Activated CD8-positive, alpha-beta memory T cell treated with anti-CD3 and anti-CD28 coated beads for 4 hours (primary cell): ENCODE measurements at places on chromosomes 5 and 9.

DNA sequence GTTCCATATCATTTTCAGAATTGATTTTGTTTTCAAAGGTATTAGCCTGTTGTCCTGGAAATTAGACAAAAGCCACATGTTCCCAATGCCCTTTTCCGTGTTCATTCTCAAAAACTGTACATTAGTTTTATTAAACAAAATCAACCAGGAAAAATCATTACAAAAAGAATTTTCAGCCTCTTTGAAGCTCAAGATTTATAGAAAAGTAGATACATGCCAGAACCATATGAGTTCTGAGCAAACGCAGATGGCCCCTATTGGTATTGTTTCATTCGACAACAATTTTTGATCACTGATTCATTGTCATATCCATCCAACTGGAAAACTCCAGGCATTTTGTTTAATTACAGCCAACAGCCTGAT, 148.5 kb upstream of the GRAMD2B start:
- no peak for DNase-seq

- DNase-seq, result no peak
Measured at GRCh38 chr9:133119846-133120500, 1.1 kb downstream of the RALGDS start.

GRCh38 chr9:91148306-91148705, 213.4 kb downstream of the AUH start:
- DNase-seq, result no peak

DNA sequence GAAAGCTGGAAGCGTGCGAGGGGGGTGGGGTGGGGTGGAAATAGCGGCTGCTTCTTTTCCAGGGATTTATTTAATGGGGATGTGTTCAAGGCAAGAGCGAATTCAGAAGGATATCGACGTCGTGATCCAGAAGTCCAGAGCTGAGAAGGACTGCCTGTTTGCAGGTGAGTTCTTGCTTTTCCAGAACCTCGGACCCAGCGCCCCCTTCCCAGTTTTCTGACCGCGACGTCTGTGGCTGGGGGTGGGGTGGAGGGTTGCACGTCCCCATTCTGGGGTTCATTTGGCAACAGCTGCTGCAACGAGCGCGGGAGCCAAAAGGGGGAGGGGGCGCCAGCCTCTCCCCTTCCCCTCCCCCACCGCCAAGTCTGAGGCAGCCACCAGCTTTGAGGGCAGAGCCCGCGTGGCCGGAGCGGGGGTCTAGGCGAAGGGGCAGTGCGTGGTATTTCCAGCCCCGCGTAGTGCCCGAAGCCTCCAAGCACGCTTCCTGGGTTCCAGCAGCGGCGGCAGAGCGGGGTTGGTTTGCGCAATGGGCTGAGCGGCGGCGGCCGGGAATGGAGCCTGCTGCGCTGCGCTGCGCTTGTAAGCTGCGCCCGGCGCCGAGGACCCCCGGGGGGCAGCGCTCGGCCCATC, 701 bp downstream of the PARP8 start:
- no peak for DNase-seq

GRCh38 chr5:134268919-134269318, 43.0 kb upstream of the PPP2CA start:
- DNase-seq, result no peak

DNA sequence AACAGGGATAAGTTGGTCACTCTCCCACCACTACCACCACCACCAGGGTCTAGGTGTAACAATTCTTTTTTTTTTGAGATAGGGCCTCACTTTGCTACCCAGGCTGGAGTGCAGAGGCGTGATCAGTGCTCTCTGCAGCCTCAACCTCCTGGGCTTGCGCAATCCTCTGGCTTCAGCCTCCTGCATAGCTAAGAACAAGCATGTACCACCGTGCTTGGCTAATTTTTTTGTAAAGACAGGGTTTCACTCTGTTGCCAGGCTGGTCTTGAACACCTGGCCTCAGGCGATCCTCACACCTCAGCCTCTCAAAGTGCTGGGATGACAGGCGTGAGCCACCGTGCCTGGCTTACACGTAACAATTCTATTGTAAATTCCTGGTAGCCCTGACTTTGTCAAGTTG, 27.5 kb downstream of the CORO2A start:
- DNase-seq, result no peak

- no peak for DNase-seq
Measured at GRCh38 chr5:79821-80220, 12.1 kb upstream of the PLEKHG4B start.

DNA sequence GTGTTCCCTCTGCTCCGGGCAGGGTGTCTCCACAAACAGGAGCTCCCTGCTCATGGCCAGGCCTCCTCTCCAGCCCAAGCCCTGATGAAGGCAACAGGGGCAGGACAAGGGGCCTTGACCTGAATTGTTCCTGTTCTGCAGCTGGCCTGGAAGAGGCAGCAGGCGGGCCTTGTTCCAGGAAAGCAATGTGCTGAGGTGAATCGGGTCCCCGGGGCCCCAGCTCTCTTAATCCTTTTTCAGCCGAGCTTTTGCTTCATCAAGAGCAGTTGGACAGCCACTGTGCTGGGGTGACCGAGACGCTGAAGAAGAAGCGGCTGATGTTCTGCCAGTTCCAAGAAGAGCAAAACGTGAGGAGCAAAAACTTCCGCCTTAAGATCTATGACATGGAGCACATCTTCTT, 41.4 kb downstream of the CCDC180 start:
- DNase-seq, result no peak

DNA sequence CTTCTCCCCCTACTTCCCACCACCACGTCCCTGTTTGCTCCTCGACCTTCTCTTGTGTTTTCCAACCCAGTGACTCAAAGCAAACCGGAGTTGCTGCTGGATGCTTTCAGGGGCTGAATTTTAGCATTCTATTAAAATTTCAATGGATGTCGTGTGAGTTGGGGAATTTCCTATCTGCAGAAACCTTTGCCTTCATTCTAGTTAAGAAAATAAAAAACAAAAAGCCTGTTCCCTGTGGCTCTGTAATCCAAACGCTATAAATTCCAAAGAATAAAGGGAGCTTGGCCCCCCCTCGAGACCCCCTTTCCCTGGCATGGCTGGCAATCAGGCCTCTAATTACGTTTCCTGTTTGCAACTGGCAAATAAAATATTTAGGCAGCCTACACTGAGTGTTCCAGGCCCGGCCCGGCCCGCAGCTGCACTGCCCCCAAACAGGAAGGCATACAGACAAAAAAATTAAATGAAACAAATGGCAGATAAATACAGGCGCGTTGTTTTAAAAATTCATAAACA, 139.4 kb upstream of the PPP1R26 start:
- DNase-seq, result no peak

DNA sequence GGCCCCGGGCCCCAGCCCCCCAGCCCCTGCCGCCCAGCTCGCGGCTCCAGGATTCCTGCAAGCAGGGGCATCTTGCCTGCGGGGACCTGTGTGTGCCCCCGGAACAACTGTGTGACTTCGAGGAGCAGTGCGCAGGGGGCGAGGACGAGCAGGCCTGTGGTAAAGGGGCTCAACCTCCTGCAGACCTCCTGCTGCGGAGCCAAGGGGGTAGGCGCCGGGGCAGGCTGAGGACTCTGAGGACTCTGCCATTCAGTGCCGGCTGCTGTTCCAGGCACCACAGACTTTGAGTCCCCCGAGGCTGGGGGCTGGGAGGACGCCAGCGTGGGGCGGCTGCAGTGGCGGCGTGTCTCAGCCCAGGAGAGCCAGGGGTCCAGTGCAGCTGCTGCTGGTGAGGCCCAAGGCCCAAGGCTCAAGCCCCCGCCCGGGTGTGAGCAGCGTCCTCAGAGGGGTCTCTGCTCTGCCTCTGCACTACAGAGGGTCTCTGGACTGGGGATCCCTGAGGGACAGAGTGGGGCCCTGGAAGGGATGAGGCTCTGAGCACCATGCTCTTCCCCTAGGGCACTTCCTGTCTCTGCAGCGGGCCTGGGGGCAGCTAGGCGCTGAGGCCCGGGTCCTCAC, 3.4 kb downstream of the MAMDC4 start:
- no peak for DNase-seq

- no peak for DNase-seq
Measured at GRCh38 chr5:91494447-91494996, 111.4 kb upstream of the ARRDC3 start.

DNA sequence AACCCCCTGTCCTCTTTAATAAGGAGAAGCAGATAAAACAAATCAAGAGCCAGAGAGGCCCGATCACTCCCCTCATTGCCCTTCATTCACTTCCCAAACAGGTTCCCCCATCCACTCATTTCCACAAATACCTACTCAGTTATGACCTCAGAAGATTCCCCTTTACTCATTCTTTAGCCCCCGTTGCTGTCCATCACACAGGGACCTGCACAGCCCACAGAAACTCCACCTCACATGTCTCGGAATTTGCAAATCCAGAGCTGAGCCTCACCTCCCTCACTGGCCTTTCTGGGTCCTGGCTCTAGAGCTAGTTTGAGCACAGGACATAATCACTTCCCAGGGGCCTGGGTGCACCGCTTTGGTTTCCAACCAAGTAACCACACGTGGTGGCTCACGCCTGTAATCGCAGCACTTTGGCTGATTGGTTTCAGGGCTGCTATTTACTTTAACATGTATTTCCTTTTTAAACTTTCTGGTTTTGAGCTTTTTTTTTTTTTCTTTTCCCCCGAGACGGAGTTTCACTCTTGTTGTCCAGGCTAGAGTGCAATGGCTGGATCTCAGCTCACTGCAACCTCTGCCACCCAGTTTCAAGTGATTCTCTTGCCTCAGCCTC, 17.8 kb downstream of the ATP6V0E1 start:
- no peak for DNase-seq

- no peak for DNase-seq
Measured at GRCh38 chr5:177133853-177134696, 502 bp downstream of the NSD1 start.

- no peak for DNase-seq
Measured at GRCh38 chr5:122391621-122392020, 79.6 kb downstream of the SNCAIP start.

- DNase-seq, result no peak
Measured at GRCh38 chr5:122151640-122152039, 22.3 kb downstream of the ZNF474 start.

- no peak for DNase-seq
Measured at GRCh38 chr5:79255786-79256557, 20.0 kb downstream of the JMY start.

DNA sequence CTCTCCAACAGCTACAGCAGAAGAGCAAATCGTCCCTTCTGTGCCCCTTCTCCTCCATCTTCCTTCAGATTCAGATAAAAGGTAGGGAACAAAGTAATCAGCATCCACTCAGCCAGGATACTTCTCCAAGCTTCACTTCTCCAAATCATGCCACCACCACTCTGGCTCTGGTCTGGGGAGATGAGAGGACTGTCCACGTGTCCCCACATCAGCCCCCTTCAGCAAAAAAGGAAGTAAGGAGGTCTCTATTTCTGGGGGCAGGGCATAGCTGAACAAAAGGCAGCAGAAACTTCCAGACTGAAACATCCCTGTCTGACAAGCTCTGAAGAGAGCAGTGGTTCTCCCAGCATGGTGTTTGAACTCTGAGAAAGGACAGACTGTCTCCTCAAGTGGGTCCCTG, 116.9 kb downstream of the C5orf15 start:
- no peak for DNase-seq

- DNase-seq, result no peak
Measured at GRCh38 chr9:112059145-112059965, 115.7 kb downstream of the SUSD1 start.

- no peak for DNase-seq
Measured at GRCh38 chr5:181164076-181164952, 16.9 kb downstream of the OR2V2 start.

DNA sequence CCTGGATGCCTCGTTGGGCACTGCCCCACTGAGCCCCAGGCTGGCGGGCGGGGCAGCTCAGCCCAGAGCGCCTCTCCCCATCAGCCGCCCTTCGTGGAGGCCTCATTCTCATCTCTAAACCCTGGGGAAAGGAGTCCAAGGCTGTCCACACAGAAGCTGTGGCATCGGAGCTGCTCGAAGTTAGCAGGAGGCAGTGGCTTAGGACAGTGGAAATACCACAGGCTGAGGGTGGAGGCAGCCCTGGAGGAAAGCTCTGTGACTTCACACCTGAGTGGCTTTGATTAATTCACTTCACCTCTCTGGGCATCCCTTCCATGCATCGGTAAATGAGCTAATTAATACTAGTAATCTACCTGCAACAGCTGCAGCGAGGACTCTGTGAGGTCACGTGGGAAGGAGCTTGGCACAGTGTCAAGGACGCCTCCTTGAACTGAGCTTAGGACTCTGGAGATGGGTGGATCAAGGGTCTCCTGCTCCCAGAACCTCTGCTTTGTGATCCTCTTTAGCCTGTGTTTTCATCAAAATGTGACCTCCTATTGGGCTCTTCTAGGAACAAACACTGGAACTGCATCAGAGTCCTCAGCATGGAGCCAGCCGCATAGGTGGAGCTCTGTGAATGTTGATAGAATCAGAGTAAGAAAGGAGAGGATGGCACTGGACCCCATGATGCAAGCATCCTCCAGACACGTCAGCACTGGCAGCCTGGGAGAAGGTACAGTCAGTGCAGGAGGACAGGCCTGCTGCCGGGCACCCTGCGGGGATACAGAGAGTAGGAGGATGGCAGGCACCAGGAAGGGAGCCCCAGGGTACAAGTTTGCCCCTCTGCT, 842 bp upstream of the ANGPTL2 start:
- no peak for DNase-seq

DNA sequence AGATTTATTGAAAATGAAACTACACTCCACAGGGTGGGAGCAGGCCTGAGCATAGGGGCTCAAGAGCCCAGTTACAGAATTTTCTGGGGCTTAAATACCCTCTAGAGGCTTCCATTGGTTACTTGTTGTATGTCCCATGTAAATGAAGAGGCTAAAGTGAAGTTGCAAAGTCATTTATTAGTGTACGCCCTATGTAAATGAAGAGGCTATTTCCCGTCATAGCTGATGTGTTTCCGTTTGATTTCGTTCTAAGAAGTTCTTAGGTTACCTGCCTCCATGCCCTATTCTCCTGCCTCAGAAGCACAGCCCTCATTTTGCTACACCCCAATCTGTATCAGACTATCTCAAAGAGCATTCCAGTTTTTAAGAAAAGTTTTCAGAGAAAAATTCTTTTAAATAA, 107.0 kb upstream of the SLC12A2 start:
- no peak for DNase-seq

DNA sequence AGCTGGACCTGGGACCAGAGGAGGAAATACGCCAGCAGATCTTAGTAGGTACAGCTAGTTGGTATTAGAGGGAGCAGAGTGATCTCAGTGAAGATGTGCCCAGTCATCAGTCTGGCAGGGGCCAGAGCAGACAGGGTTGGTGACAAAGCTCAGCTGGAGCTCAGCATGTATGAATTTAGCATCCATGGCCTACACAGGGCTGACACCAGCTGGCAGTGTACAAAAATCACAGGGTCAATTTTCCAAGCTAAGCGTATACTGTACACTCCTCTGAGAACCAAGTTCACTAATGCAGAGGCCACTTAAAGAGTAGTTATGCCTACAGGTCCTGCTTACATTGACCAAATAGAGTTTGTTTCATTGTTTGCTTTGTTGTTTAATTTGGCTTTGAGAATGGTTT, 146.6 kb downstream of the SLC24A2 start:
- DNase-seq, result no peak

- DNase-seq, result no peak
Measured at GRCh38 chr5:32090755-32091128, 83.4 kb downstream of the GOLPH3 start.

DNA sequence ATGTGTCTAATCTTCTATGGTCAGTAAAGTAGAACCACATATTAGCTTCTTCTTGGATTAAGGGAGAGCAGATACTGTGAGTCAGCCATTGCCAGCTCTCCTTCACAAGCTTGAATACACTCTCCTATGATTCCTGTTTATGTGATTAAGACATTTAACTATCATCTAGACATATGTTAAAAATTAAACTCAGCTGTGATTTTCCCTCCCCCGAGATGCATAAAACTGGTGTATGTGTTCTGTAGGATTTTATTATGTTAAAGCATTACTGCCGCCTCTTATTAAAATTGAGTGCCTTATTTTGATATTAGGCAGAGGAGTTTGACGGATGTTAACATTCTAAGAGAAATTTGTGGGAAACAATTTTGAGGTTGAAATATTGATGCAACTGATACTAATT, 114.6 kb downstream of the ACTBL2 start:
- no peak for DNase-seq
